ENCODE measurements at places on chromosomes 3 and 15.

DNA sequence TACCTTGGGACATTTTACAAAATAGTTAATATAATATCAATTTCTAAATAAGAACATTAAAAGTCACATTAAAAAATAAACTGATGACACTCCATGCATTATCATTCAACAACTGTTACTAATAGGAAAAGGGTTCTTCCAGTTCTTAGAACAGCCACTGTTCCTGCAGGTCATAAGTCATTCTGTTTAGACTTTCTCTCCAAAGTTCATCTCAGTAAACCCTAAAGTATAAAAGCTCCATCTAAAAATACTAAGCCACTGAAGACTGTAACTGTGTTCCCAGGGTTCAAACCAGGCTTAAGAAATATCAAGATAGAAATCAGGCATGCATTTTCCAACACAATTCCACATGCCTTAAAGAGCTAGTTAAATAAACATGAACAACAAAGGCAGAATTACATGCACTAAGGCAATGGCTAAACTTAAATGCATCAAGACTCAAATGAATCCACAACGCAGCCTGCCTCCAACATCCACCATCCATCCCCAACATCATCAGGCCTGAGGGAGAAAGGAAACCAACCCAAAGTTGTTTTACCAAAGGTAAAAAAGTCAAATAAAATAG, 46.2 kb downstream of the DMXL2 start:
- no peak for DNase-seq

- DNase-seq, result peak; percentile 2
Measured at GRCh38 chr3:161316006-161316689, 55.2 kb downstream of the SPTSSB start.

DNA sequence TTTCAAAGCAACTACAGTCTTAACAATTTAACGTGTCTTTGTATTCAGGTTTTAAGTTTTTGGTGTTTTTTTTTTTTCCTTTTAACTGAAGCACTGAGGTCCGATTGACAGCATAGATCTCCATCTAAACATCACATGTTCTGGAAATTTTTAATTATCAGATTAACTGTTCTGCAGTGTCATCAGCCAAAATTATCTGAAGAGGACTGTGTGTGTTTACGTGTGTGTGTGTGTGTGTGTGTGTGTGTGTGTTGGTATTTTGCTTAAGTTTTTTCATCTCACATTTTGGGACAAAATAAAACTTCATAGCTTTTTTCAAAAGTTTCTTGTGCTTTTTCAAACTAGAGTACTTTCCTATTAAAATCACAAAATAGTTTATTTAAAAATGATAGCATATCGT, 1.8 kb downstream of the PIK3CA start:
- no peak for DNase-seq

DNA sequence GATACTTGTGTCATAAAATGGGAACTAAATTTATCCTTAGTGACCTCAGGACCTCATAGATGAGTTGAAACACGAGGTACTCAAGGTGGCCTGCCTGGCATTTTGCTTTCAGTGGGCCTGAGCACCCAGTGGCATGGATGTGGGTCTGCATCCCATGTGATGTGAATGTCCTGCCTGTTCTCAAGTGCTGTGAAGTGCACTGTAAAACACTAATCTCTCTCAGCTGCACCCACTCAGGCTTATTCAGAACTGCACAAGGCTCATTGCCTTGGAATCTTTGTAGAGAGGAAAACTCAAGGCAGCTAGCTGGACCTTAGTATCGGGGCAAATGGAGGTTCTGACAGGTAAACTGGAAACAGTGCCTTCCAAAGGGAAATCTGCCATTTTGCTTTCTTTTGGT, 767.0 kb downstream of the TUSC7 start:
- no peak for DNase-seq

DNA sequence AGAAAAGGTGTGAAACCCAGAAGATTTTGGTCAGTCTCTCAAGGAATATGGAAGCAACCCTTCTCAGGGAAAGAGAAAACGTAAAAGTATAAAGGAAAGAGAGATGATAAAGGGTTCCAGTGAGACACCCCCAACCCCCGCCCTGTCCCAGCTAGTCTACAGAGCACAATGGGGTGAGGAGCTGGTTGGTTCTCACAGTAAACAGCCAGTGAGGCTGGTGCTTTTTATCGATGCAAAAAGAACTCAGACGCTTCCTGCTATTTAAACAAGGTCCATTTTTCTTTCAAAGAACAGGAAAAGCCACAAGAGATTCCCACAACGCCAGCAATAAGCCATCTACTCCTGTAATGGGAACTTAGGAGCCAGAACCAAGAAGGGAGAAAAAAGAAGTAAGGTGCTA, 65.9 kb downstream of the CHAC1 start:
- DNase-seq, result no peak

- DNase-seq, result peak; percentile 68
Measured at GRCh38 chr3:16311960-16312451, 47.0 kb downstream of the OXNAD1 start.

- DNase-seq, result no peak
Measured at GRCh38 chr3:108099679-108100428, 9.0 kb upstream of the CD47 start.

DNA sequence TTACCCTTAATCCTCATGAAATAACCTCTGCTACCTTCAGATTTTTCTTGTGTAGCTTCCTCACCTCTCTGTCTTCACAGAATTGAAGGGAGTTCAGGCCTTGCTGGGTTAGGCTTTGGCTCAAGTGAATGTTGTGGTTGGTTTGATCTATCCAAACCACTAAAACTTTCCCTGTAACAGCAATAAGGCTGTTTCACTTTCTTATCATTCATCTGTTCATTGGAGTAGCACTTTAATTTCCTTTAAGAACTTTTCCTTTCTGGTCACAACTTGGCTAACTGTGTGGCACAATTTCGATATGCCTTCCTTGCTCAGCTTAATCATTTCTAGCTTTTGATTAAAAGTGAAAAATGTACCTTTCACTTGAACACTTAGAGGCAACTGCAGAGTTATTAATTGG, 129.8 kb downstream of the NR1I2 start:
- no peak for DNase-seq

DNA sequence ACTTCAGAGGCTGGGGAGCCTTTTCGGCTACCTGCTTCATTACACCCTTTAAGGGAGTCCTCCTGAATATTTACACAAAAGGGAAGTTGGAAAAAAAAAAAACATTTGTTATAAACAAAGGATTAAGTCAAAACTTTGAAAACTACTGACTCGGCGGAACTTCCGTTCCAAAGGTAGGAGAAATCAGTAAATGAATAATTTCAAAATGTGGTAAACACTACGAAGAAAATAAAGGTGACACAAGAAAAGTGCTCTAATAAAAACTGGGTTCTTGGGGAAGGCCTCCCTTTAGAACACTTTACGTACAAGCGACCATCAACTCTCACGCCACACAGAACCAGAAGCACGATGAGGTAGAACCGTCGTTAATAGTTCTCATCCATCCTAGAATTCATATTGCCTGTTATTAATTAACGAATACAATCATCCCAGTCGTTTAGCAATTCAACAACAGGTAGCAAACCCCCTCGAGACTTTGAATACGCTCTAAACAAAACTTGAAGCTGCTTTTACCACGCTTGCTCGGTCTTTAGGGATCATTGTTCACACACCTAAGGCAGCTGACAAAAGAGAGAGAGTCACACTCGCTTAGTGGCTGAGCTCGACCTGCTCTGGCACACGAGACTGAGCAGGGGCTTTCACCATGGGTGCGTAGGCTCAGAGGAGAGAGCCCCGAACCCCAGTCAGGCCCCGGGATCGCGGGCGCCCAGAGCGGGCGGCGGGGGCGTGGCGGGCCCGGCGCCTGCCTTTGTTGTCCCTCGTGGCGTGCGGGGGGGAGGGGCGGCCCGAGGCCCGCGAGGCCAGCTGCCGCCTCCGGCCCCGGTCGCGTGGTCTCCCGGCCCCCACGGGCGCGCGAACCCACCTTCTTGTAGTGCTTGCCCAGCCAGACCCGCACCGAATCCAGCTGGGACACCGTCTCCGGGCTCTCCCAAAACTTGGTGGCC, 680 bp downstream of the SMARCC1 start:
- DNase-seq, result peak; percentile 34

- no peak for DNase-seq
Measured at GRCh38 chr15:89116404-89116803, 28.1 kb downstream of the ABHD2 start.

- DNase-seq, result no peak
Measured at GRCh38 chr15:46460431-46461094, 825.7 kb downstream of the SQOR start.

DNA sequence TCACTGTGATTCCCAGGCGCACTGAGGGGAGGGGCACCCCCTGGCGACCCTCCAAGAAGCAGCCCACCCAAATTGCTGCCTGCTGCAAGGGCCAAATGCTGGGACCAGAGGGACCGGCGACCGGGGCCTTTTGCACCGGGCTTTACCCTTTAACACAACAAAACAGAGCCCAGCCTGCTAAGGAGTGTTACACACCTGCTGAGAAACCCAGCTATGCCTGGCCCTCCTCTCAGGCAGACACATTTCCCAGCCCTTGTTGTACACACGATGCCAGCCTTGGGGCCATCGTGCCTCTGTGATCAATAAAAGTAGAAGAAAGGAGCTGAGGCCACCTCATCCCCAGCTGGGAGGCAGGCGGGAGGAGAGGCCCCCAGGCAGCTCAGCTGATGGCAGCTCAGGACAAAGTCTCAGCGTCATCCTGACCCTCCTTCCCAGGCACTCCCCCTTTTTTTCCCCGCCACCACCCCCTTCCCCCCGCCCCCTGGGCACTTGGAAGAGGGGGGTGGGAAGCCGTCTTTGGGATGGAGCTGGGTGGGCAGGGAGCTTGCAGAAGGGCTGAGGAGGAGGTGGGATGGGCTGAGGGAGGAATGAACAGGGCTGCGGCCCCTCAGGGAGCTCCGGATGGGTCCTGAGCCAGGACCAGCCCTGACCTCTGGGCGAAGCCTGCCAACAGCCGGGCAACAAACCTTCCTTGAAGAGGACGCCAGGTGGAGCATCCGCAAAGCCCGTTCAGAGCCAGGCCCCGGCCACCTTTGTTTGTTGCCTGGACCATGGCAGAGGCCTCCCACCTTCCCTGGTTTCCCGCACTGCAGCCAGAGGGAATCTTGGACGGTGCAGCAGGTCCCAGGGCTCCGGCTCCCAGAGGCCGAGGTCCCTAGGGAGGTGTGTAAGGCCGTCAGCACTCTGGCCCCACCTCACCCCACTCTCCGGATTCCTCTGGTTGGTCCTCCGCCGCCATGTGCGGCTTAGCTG, 45.9 kb upstream of the SEC61A1 start:
- DNase-seq, result no peak

- no peak for DNase-seq
Measured at GRCh38 chr3:162368417-162368816, 871.8 kb downstream of the OTOL1 start.

GRCh38 chr15:74809956-74810355, 2.7 kb upstream of the LMAN1L start:
- no peak for DNase-seq
